Left cardiac atrium (tissue), 4 donors: ENCODE measurements at places on chromosomes 3 and 15.

GRCh38 chr3:37864904-37865303, 3.2 kb downstream of the CTDSPL start:
- DNase-seq = no peak

DNA sequence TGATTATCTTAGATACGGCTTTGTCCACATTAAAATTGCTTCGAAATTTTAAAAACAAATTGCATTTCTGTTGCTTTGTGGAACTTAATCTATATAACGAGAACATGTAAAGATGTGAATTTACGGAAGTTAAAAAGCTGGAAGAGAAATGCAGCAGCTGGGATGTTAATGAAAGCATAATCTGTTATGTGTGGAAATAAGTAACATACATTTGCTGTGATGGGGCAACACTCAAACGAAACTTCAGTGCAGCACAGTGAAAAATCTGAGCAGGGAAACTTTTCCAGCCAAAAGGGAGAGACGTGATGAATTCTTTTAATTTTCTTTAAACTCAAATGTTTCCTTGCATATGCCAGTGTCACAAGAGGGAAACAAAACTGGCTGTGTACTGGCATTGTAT, 276.7 kb upstream of the LMCD1 start:
- no peak for DNase-seq

DNA sequence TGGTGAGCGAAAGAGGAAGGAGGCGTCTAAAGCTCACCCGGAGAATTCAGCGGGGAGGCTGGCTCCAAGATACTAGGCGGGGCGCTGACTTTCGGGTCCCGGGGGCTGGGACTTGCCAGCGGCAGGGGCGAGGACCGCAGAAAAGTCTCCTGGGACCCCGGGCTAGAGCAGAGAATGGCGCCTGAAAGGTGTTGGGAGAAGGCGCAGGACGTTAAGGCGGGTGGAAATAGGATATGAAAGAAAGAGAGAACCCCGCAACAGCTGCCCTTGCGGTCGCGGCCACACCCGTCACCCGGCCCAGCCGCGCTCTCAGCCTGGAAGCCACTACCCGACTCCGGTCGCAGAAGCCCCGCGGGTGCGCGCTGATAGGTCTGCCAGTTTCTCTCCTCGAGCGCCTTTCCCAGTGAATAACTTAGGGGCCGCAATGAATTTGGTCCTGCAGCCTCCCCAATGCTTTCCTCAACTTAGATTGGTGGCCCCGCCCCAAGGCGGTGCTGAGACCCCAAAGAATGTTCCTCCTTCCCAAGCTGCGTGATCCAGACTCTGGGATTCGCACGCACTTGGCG, 604 bp downstream of the LTK start:
- peak; percentile 39 for DNase-seq

- no peak for DNase-seq
These were observed 98.8 kb downstream of the TGFBR2 start for GRCh38 chr3:30704931-30705890.

- DNase-seq = no peak
These were observed 85.2 kb upstream of the NR2F2 start for GRCh38 chr15:96245252-96245651.

DNA sequence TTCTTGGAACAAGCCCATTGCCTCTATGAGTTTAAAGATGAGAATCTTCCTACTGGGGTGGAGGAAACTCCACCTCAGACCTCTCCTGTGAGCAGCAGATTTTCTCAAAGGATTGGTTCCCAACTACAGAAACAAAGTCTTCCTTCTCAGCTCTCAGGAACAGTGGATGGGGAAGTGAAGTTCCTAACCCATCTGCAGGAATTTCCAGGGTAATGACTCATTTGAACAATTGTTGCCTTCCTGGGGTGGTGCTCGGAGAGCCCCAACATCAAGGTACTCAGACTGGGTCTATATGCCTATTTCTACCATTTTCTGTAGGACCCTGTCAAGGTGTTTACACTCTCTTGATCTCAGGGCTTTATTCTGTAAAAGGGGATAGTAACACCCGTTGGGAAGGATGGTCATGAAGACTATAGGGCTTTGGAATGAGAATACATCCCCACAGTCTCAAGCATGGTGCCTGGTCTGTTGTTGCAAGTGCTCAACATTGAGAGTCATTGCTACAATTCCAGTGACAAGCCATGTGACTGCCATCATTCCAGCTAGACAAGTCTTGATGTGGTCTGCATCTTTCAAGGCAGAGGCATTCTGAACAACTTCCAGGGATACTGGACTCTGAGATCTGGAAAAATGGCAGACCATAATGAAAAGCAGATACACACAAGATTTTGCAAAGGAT, 33.0 kb downstream of the TRIM42 start:
- DNase-seq = no peak

- DNase-seq = no peak
These were observed 59.9 kb downstream of the SMAD6 start for GRCh38 chr15:66761726-66762595.

GRCh38 chr3:160693191-160693590, 16.2 kb downstream of the ARL14 start:
- DNase-seq = no peak

DNA sequence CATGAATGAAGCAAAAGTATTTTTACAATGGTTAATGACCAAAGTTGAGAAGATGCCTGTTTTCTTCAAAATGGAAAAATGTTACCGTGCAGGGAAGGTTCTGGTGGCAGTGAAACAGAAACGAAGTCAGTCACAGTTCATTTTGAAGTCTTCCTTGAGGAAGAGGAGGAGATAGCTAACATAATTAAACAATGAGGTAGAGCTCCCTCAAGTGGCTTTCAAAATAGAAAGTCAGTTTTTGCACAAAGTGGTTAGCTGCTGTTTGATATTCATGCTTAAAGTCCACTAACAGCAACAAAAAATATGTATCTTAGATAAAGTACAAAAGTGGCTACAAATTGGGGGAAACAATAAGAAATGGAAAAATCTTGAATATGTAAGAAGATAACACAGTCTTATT, 87.3 kb downstream of the TFG start:
- DNase-seq = no peak

DNA sequence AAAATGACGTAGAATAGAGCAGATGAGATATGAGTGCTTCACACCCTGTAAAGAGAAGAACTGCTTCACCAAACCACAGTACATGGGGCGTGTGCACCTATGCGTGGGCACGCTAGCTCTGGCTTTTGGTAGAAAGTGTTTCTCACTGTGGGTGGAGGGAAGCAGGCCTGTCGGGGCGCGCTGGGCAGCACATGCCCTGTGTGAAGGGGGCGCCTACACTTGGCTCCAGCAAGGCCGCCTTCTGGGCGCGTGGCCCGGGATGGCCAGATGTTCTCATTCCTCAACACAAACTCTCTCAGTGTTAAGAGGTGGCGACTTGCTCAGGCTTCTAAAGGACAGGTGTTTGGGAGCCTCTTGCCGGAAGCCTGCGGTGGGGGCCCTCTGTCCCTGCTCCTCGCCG, 90.0 kb downstream of the FBLN2 start:
- no peak for DNase-seq

DNA sequence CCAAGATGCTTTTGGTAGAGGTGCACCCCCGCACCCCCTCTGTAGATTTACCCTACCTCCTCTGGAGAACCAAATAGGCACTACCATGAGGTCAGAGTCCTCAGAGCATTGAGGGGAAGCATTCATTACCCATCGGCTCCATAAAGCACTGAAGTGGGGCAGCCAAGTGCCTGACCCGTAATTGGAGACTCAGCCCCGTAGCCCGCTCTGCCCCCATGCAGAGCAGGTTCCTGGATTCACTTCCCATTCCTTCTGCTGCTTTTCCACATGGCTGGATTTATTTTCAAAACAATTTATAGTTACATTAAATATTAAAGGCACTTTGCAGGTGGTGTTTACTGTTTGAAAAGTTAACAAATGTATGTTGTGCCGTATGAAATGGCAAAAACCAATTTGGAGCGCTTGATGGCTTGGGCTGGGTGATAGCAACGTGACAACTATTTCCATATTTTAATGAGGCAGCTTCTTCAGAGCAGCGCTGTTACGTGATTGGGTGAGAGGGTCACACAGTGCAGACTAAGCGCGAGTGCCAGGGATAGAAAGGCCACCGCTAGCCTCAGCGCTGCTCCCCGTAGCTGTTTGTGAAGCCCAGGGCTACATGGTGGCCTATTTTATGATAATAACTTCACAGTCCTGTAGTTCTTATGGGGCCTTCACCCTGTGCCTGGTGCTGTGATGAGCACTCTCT, 373.8 kb upstream of the PROK2 start:
- DNase-seq = no peak

- DNase-seq = no peak
These were observed 71.7 kb downstream of the ANKRD28 start for GRCh38 chr3:15726043-15726442.

- DNase-seq = no peak
These were observed 20.6 kb upstream of the RBM5 start for GRCh38 chr3:50068134-50068533.

DNA sequence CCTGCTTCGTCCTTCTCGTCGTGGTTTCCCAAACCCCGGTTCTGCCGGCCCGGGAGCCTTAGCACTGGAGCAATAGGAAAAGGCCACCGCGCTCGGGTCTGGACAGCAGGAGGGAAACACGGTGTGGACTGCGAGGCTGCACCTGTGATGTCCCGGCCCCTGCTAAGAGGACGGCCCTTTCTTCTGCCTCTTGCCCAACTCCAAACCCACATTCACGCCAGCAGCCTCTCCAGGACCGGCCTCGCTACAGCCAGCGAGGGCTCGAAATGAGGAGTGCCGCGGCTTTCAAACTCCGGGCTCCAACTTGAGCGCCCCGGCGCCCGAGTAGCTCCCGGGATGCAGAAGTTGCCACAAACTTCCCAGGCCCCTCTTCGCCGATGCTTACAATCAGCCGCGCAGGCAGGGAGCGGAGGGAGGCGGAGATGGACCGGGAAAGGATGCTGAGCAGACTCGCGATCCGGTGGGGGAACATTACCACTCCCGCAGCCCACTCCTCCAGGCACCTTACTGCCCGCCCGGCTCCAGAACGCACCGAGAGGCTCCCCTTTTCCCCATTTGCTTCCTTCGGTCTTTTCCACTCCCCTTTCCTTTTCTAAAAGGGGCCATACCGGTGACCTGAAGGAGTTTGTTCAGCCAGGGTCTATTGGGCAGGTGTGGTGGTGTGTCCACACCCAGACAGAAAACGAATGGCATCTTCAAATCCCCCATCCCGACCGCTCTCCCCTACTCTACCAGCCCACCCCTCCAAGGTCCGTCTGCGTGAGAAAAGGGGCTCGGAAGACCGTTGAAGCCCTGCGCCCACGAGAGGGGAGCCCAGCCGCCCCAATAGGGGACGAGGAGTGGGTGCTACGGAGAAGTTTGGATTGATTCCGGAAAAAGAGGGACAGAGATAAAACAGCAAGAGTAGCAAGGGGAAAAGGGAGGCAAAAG, 18.8 kb upstream of the SATB1 start:
- DNase-seq = peak; percentile 28

DNA sequence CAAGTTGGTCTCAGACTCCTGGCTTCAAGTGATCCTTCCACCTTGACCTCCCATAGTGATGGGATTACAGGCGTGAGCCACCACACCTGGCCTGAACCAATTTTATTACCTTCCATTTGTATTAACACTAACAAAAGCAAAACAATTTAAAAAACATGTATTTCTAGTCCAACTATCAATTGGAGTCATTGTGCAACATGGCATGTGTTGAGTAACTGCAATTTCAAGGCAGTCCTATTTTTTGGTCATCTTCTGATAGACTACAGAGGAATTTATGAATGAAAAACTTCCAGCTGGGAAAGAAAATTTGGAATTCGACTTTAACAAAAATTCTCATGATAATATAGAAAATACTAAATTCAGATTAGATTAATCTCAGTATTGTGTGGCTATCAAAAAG, 16.8 kb downstream of the SPTSSB start:
- no peak for DNase-seq

DNA sequence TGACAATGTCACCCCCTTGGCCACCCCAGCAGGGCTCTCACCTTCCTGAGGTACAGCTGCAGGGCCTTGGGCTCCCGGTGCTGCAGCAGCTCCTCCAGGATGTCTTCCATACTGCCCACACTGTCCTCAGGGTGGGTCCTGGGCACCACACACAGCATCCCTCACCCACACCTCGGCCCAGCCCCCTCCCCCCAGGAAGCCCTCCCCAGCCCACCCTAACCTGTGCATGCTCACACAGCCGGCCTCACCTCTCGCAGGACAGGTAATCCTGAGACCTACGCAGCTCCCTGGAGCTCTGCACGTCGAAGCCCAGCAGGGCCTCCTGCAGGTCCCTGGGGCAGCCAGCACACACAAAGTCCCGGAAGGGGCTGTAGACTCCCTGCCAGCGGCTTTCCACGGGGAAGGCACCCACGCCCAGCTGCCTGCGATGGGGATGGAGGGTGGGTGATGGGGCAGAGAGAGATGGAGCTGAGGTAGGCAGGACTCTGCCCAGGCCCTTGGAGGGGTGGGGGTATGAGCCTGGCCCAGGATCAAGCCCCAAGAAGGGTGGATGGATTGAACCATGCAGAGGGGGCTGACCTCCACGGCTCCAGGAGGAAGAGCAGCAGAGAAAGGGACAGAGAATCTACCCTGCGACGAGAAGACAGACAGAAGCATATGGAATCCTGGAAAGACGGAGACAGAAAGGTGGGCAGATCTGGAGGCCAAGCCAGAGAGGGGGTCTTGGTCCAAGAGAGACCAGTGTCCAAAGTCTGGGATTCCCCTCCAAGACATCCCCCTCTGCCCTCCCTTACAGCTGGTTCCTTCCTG, 16.7 kb downstream of the ALS2CL start:
- peak; percentile 20 for DNase-seq

DNA sequence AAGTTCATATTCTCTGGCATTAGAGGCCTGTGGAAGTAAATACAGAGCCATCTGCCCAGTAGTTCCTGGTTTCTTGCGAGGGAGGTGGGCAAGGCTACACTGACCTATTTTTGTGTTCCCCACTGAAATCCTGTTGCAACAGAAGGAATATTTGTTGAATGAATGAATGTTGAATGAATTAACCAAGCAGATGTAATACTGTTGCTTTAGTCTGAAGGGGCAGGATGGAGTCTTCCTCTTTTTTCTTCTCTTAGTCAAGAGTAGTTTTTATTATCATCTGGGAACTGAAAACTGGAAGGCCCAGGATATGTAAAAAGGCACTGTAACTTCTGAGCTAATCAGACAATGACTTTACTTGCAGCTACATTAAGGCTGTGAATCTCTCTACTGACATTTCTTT, 17.1 kb downstream of the BLOC1S6 start:
- no peak for DNase-seq

- DNase-seq = no peak
These were observed 175.8 kb upstream of the P2RY1 start for GRCh38 chr3:152658977-152659720.

DNA sequence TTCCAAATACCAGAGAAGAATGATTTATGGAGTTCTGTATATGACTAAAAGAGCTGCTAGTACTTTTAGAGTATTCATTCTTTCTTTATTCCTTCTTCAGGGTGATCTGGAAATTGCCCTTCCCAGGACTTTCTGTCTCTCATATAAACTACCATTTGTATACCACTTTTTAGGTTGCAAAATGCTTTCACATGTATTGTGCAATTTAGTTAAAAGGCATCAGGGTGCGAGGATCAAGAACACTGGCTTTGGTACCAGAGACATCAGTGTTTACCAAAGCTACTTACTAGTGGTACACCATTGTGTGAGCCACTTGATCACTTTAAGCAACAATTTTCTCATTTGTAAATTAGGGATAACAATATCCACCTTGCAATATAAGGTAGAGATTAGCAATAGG, 251.4 kb downstream of the TIGIT start:
- no peak for DNase-seq

- DNase-seq = no peak
These were observed 2.0 kb downstream of the ATP10A start for GRCh38 chr15:25860885-25861866.

GRCh38 chr3:42375121-42375800, 35.1 kb downstream of the LYZL4 start:
- DNase-seq = no peak

GRCh38 chr3:54213907-54214306, 91.6 kb downstream of the CACNA2D3 start:
- DNase-seq = peak; percentile 39
